Liver (tissue), 10 donors: ENCODE measurements at places on chromosomes 6 and 20.
A peak's percentile ranks its signal among the peaks of the same experiment; 100 is the strongest.

DNA sequence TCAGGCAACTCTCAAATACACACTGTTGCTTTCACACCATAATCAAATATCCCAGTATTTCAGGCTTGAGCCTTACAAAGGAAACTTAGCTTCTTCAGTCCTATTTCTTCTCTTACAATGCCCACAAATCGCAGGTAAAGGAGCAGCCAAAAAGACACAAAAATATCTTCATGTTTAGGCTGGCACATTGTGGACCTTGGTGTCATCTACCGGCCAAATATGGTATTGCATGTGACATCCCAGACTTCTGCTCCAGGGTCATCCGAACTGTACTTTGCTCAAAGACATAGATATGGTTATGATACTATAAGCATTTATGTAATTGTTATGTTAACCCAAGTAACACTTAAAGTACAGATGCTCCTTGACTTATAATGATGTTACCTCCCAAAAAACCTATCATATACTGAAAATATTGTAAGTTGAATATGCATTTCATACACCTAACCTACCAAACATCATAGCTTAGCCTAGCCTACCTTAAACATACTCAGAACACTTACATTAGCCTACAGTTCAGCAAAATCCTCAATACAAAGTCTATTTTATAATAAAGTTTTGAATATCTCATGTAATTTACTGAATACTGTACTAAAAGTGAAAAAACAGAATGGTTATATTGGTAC, 4.6 kb downstream of the OR2H2 start:
- no peaks in the 10 kb centered on the region for H3K36me3 ChIP-seq
- H3K4me3 ChIP-seq, result no peak overlapping the region
- no peak overlapping the region for H3K27ac ChIP-seq
- DNase-seq, result peak; percentile 43

DNA sequence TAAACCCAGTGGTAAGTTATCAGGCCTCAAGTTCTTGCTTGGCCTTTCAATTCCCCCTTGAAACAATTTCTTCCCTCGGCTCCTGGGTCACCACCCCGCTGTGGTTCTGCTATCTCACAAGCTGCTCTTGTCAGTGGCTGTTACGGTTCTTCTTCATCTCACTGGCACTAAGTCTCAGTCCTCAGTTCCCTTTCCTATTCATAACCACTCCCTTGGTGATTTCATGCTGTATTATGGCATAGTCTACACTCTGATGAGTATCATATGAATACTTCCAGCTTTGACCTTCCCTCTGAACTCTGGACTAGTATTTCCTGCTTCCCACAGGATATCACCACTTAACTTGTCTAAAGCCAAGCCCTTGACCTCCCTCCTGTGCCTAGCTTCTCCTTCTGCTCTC, 7.9 kb downstream of the TAAR1 start:
- no peak overlapping the region for H3K4me3 ChIP-seq
- no peak for DNase-seq
- no peaks in the 10 kb centered on the region for H3K27me3 ChIP-seq
- no peaks in the 10 kb centered on the region for H3K4me1 ChIP-seq
- H3K27ac ChIP-seq, result no peak overlapping the region
- H3K36me3 ChIP-seq, result no peaks in the 10 kb centered on the region

- no peak overlapping the region for H3K4me3 ChIP-seq
- H3K27ac ChIP-seq, result no peak overlapping the region
- no peak for DNase-seq
- H3K27me3 ChIP-seq, result no peaks in the 10 kb centered on the region
Measured at GRCh38 chr6:1689141-1689540, 79.4 kb downstream of the FOXC1 start.

GRCh38 chr6:137982418-137983189, 115.5 kb downstream of the TNFAIP3 start:
- DNase-seq, result no peak
- no peaks in the 10 kb centered on the region for H3K4me1 ChIP-seq
- H3K4me3 ChIP-seq, result no peak overlapping the region
- H3K36me3 ChIP-seq, result no peaks in the 10 kb centered on the region
- H3K27ac ChIP-seq, result no peak overlapping the region
- no peaks in the 10 kb centered on the region for H3K27me3 ChIP-seq

DNA sequence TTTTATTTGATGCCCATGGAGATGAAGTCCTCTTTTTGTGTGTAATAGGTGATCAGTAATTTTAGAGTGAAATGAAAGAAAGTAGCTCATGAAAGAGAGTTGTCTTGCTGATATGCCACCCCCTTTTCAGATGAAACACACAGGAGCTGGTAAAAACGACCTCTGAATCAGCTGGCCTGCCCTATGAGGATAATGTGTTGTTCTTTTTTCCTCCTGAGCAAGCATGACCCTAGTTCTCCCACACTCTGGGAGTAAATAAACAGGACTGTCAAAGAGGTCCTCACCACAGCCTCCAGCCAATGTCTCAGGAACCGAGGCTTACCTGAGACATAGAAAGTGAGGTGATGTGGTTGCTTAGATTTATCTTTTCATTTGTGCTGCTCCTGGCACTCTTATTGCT, 29.5 kb downstream of the GPX5 start:
- H3K4me3 ChIP-seq, result no peak overlapping the region
- H3K27ac ChIP-seq, result peak overlapping the region; percentile 82
- peaks cover 5% of the 10 kb centered on the region for H3K4me1 ChIP-seq
- DNase-seq, result no peak
- H3K27me3 ChIP-seq, result no peaks in the 10 kb centered on the region
- H3K36me3 ChIP-seq, result no peaks in the 10 kb centered on the region

GRCh38 chr6:108751282-108751681, 96.9 kb upstream of the ARMC2 start:
- H3K4me3 ChIP-seq, result no peak overlapping the region
- DNase-seq, result no peak
- no peak overlapping the region for H3K27ac ChIP-seq

- peaks cover 2% of the 10 kb centered on the region for H3K4me1 ChIP-seq
- H3K27me3 ChIP-seq, result peaks cover 3% of the 10 kb centered on the region
- H3K36me3 ChIP-seq, result no peaks in the 10 kb centered on the region
- no peak overlapping the region for H3K27ac ChIP-seq
Measured at GRCh38 chr6:106090001-106090400, 3.9 kb downstream of the PRDM1 start.

DNA sequence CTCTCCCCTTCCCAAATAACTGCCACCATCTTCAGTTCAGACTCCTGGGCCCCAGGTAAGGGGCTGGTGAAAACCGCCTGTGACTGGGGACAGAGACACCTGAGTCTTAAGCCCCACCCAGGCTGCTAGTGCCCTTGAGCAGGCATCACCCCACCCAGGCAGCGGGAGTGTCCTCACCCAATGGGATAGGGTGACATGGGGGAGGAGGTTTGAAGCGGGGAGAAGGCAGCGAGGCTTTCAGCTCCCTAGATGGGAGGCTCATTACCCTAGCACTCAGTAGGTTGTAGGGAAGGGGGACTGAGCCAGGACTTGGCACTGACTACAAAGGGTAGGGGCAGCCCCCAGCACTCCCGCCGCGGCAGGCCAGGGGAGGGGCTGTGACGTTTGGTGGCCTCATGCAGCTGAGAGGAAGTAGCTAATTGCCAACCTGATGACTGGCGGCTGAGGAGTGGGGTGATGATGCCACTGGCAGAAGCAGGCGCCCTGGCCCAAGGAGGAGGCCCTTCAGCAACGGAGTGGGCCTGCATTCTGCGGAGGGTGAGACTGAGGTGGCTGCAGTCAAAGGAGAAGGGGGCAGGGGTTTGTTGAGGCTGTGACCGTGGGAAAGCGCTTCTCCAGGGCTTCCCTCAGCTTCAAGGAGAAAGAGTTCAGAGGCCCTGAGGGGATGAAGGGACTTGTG, 126.9 kb downstream of the MRPL14 start:
- H3K4me3 ChIP-seq, result no peak overlapping the region
- H3K27me3 ChIP-seq, result no peaks in the 10 kb centered on the region
- H3K4me1 ChIP-seq, result peaks cover 9% of the 10 kb centered on the region
- H3K36me3 ChIP-seq, result no peaks in the 10 kb centered on the region

DNA sequence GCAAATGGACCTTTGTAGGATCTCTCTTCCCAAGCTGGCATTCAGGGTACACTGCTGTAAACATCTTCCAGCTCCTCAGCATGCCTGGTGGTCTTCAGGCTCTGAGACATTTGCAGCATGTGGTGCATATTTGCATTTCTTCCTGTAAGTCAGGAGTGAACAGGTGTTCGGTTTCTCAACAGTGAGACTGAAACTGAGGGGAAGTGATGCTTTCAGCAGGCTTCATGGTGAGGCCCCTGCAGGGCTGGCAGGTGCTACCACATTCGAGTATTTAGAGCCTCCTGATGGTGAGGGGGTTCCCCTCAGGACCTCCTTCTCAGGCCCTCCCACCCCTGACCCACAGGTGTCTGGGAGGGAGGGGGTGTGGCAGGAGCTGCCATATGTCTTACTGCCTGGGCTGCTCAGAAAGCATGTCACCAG, 15.1 kb downstream of the MYBL2 start:
- H3K36me3 ChIP-seq, result no peaks in the 10 kb centered on the region
- H3K27me3 ChIP-seq, result no peaks in the 10 kb centered on the region
- no peak for DNase-seq
- no peak overlapping the region for H3K27ac ChIP-seq
- no peak overlapping the region for H3K4me3 ChIP-seq
- no peaks in the 10 kb centered on the region for H3K4me1 ChIP-seq

DNA sequence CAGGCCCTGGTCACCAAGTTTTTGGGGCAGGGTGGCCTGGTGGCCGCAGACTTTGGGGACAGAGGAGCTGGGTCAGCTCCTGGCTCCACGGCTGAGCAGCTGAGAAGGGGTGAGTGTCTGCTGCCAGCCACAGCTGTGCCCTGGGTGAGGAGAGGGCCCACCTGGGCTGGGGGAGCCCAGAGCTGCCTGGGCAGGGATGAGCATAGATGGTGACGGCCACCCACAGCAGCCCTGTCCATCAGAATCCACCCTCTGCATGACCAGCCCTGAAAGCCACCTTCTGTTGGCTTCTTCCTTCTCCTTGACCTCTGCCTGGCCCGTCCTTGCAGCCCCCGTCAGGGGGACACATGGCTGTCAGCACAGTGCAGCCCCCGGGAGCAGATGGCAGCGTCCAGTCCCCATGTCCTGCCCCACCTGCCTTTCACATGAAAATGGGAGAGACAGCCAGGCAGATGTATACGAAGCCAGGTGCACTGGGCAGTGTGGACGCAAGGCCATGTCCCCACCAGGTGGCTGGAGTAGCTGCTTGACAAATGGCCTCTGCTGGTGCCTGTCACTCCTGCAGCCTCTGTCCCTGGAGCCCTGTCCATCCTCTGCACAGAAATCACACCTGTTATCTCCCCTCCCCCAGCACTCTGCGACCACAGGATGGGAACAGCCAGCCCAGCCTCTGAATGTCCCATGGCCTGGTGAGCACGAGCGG, 220.8 kb downstream of the PREX1 start:
- H3K27me3 ChIP-seq, result no peaks in the 10 kb centered on the region
- no peak for DNase-seq
- no peak overlapping the region for H3K4me3 ChIP-seq
- no peaks in the 10 kb centered on the region for H3K36me3 ChIP-seq
- H3K27ac ChIP-seq, result no peak overlapping the region

- no peaks in the 10 kb centered on the region for H3K36me3 ChIP-seq
- no peaks in the 10 kb centered on the region for H3K27me3 ChIP-seq
- no peak overlapping the region for H3K4me3 ChIP-seq
- peak overlapping the region; percentile 31 for H3K27ac ChIP-seq
Measured at GRCh38 chr6:30102414-30102969, 10.4 kb downstream of the TRIM31 start.

DNA sequence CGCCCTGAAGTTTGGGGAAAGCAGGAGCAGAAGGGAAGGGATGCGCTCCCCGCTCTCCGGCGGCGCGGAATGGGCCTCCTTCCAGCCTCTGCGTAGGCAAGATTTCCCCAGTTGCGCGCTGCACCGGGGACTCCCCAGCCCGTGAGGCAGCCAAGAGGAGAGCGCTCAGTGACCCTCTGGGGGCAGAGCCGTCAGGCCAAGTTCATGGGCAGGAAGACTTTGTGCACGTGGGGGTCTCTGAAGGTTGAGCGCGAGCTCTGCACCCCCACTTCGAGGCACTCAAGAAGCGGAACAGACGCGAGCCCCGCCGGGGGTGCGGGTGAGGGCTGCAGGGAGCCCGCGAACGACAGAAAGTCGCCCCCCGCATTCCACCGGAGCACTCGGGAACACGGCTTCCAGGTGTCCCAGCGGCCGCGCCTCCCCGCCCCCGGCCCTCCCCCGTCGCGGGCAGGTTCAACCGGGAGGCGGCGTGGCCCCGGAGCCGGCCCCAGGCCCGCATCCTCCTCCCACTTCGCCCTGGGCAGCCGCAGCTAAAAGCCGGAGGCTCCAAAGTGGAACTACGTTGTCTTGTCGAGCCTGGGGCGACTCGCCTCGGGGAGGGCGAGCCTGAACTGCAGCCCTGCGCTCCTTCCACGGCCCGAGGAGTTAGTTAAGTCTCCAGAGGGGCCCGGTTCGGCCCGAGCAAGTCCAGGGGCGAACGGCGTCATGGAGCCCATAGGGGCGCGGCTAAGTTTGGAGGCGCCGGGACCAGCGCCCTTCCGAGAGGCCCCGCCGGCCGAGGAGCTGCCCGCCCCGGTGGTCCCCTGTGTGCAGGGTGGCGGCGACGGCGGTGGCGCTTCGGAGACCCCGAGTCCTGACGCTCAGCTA, at the start of gene PPP1R3G:
TSS of gene PPP1R3G (plus strand) at position 561 of the 867 bp plus-strand sequence. CDS start at position 706, 145 bp downstream.
- peak within 1 kb of the TSS; percentile 69 for H3K4me3 ChIP-seq
- H3K27ac ChIP-seq, result peak within 1 kb of the TSS; percentile 90
- DNase-seq, result peak; percentile 57
- H3K4me1 ChIP-seq, result peaks cover 13% of the 10 kb centered on the region

DNA sequence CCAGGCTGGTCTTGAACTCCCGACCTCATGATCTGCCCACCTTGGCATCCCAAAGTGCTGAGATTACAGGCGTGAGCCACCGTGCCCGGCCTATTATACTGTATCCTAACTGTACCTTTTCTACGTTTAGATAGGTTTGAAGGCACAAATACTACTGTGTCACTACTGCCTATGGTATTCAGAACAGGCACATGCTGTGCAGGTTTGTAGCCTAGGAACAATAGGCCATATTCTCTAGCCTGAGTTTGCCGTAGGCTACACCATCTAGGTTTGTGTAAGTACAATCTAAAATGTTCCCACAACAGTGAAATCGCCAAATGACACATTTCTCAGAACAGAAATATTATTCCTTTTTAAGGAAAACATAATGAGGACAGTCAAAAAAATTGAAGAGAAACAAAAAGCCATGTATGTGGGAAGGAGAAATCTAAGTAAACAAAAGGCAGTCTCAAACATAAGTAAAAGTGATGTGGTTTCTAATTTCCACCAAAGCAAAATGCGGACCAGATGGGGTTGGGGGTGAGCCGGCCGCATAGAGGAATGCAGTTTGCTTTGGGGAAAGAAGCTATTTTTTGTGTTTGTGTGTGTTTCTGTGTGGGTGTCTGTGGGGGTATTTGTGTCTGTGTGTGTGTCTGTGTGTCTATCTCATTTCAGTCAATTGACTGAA, 192.6 kb upstream of the SALL4 start:
- no peak overlapping the region for H3K4me3 ChIP-seq
- no peak overlapping the region for H3K27ac ChIP-seq
- H3K4me1 ChIP-seq, result no peaks in the 10 kb centered on the region

- DNase-seq, result no peak
- H3K36me3 ChIP-seq, result peaks cover 8% of the 10 kb centered on the region
Measured at GRCh38 chr6:151375833-151376232, 15.5 kb downstream of the ZBTB2 start.

GRCh38 chr6:33827546-33828451, 24.0 kb upstream of the MLN start:
- DNase-seq, result no peak
- no peak overlapping the region for H3K27ac ChIP-seq
- no peaks in the 10 kb centered on the region for H3K27me3 ChIP-seq
- no peaks in the 10 kb centered on the region for H3K36me3 ChIP-seq
- no peak overlapping the region for H3K4me3 ChIP-seq

- no peaks in the 10 kb centered on the region for H3K4me1 ChIP-seq
- H3K36me3 ChIP-seq, result no peaks in the 10 kb centered on the region
- DNase-seq, result no peak
- H3K27me3 ChIP-seq, result peaks cover 5% of the 10 kb centered on the region
- H3K4me3 ChIP-seq, result no peak overlapping the region
Measured at GRCh38 chr6:10144772-10145171, 270.1 kb downstream of the TFAP2A start.
